ENCODE measurements at places on chromosomes 6 and 20.

DNA sequence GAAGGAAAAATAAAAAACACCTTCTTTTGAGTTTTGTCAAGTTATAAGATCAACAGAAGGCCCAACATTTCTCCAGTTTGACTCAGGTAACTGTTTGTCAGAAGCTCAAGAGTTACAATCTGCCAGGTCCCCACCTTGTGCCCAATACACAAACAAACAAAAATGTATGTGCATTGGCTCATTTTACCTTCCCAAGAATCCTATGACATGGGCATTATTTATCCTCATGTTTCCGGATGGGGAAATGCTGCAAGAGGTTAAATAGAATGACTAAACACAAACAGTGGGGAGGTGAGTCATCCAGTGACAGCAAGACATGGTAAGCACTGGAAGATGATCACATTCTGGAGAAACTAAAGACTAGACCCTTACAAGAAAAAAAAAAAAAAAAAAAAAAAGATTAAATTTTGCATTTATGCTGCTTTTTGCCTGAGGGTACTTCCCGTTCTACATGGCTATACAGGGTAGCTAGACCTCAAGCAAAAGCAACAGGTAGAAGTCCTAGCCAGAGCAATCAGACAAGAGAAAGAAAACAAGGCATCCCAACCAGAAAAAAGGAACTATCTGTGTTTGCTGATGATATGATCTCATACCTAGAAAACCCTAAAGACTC, 23.6 kb upstream of the ANKRD60 start:
- no peak for DNase-seq

GRCh38 chr6:36506611-36507010, 40.7 kb downstream of the STK38 start:
- DNase-seq, result no peak

DNA sequence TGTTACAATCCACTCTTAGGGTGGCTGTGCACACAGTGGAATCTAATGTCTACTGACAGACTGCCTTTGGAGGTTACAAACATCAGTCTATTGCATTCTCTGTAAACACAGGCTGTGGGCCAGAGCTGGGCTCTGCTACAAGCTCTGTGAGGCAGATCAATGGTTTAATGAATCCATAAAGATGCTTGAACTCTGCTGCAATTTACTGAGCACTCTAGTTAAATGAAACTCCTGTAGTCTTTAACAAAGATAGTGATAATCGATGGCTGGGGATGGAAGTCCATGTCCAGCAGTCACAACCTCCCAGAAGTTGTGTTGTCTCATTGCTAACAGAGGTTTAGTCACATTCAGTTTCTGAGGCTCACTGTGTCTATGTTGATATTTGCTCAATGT, 50.5 kb downstream of the SOBP start:
- no peak for DNase-seq

GRCh38 chr6:64294034-64294433, 658.4 kb downstream of the PHF3 start:
- DNase-seq, result no peak

GRCh38 chr6:147170269-147170668, 33.9 kb upstream of the STXBP5 start:
- DNase-seq, result no peak

DNA sequence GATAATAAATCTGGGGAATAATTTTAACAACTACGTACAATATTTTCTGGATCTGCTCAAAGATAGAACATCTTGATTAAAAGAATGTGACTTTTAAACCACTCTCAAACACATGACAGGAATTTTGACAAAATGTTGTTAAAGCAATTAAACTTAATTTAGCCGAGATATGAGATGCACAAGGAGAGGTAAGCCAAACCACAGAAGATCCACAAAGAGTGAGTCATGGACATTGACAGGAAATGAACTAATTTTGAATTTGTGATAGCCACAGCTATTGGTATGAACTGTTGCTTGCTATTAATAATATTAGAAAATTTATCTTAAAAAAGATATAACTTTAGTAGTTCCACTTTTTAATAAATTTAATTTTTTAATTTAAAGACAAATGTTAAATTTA, 27.8 kb upstream of the VGLL2 start:
- DNase-seq, result no peak

GRCh38 chr6:3836566-3836965, 12.6 kb upstream of the FAM50B start:
- no peak for DNase-seq

GRCh38 chr6:125194941-125195340, 41.4 kb downstream of the TPD52L1 start:
- DNase-seq, result no peak
